ENCODE measurements at places on chromosomes 6 and 20. TPM values are rescaled to one million over a fixed set of nuclear protein-coding genes. Genes with fewer than 3 reads are reported as not detected.
A peak's percentile ranks its signal among the peaks of the same experiment; 100 is the strongest.

SLC22A3 gene
- not detected for total RNA-seq

TRIM15 gene
- total RNA-seq, result 0.13 TPM

- no peak for DNase-seq
Measured at GRCh38 chr20:13756551-13756950, 28.2 kb downstream of the ESF1 start.

DNA sequence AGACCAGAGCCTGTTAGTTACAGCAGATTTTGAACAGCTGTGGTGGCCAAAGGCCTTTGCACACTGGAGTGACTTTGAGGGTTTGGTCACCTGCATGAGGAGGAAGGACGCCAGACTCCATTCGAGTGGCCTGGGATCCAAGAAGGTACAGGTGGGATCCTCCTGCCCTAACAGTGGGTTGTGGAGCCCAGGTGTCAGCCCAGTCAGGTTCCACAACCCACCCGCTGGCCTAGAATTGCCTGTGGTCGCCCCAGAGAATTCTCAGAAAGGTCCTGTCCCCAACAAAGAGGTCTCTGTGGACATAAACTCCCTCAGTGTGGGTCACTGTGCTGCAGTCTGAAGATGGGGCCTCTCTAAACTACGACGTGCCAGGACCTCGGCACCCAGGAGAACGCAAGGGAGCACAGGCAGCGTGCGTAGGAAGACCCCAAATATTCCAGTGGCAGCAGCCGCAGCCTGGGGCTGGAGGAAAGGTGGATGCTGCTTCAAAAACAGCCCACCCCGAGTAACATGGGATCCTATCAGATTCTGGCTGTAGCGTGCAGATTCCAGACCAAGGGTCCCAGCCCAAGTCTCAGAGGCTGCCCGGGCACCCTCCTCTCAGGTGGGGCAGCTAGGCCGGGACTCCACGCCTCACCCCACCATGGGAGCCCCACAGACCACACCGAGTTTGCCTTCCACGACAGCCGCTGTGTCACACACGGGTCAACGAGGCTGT lies 16.0 kb downstream of the ACSS1 start:
- DNase-seq, result no peak

GRCh38 chr6:81491454-81492101 lies 260.9 kb downstream of the TENT5A start:
- DNase-seq, result no peak

DNA sequence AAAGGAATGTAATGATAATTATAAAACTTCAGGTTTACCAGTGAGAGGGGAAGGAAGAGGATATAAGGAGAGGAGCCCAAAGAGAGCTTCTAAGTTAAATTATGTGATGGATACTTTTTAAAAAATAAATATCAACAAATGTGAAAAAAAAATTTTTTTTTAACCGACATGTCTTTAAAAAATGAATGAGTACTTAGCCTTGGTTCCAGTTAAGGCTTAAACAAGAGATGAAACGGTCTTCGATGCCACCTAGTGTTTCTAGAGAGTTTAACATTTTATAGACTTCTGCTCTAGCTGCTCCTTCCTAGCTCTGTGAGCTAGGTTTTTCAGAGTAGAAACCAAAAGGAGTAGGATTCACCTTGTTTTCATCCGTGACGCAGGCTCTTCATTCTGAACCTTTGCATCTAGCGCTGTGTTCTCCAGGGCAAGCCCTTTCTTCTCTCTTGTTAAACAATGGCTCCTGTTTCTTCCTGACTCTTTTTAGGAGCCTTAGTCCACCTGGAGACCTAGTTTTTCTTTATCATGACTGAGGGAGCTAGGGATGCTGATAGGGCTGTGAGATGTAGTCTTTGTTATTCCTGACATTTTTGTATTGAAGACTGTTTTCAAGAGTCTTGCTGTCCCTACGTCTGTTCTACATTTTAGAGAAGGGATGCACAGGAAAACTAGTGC lies 42.4 kb upstream of the GNRH2 start:
- no peak for DNase-seq

DNA sequence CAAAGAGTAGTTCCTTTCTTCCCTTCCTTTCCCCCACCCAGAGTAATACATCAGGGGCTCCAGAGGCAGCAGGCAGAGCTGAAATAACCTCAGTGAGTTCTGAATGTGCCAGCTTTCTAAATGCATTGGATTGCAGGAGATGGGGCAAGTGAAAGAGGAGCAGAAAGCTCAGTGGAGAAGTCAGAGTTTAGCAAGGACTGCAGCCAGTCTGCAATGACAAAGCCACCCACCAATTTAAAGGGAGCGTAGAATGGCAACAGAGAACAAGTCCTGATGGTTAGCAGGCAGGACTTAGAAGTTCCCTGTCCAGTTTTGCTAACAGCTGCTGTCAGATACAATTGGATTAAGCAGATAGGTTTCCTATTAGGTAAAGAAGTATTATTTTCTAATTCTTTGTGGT lies 203.4 kb upstream of the RIN2 start:
- no peak for DNase-seq

GRCh38 chr6:144295211-144295610 lies 10.1 kb downstream of the UTRN start:
- DNase-seq, result no peak

DNA sequence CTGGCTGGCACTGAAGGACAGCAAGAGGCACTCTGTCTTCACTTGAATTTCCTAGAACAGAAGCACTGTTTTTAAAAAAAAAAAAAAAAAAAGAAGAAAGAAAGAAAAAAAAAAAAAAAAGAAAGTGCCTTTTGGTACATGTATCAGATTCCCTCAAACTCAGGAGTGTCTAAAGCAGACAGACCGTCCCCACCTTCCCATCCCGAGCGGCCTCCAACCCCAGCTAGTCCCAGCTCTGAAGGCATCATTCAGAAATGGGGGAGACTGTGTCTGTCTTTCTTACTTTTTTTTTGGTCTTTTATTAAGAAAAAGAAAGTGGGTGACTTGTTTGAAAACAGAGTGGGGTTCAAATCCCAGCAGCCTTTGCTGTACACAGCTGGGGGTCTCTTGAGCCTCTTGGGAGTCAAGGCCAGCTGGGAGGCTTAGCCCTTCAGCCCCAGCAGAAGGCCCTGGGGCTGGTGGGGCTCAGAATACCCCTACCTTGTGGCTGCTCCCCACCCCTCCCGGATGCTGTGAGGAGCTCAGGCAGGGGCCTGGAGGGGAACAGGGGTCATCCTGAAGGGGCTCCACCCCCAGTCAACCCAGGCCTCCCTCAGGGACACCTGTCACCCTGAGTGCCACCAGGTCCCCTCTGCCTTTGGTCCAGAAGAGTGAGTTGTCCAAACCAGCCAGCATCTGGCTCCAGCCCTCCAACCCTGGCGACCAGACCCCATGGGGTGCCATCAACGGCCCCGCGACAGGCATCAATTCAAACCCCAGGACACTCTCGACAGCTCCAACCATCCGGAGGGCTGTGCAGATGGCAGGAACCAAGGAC lies 128.3 kb downstream of the TAF4 start:
- no peak for DNase-seq

DNA sequence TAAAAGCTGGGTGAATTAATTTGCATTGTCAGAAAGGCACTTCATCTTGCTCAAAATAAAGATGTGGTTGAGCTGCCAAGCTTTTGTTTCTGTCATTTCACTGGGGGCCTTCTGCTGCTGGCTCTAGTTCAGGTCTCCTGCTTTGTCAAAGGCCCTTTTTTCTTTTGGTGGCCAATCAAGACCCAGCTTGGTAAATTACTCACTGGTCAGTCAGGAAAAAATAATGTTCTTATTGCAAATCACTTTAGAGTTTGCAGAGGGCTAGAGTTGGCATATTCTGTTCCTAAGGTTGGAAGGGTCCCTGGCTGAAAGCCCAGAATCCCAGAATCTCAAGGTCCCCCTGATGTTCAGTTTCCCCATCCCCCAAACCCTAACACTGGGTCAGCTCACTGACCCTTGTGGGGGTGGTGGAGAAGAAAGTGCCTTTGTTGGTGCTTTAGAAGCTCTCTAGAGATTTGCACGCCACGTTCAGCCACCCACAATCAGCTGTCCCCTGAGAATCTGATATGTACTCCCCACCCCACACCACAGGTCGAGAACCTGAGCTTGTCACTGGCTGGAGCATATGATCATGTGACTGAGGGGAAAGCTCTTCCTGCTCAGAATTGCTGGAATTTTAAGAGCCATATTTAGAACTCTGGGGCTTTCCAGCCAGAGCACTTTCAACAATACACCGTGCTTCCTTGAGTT lies 21.7 kb upstream of the BNIP5 start:
- DNase-seq, result no peak

DNA sequence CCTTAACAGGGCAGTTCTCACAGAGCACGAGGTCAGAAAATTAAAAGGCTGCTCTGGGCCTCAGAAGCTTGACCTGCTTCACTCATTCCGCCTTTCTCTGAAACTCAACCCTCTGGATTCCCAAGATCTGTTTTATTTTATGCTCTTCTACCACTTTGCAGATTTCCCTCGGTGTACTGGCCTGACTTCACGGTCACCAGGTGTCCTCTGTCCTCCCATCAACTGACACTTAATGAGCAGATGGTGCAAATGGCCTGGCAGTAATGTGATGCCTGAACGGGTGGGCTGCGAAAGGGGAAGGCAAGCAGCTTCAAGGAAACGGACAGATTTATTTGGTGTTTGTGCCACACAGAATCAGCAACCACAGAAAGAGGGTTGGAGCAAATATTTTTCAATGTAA lies 169.7 kb upstream of the TFAP2D start:
- no peak for DNase-seq

DNA sequence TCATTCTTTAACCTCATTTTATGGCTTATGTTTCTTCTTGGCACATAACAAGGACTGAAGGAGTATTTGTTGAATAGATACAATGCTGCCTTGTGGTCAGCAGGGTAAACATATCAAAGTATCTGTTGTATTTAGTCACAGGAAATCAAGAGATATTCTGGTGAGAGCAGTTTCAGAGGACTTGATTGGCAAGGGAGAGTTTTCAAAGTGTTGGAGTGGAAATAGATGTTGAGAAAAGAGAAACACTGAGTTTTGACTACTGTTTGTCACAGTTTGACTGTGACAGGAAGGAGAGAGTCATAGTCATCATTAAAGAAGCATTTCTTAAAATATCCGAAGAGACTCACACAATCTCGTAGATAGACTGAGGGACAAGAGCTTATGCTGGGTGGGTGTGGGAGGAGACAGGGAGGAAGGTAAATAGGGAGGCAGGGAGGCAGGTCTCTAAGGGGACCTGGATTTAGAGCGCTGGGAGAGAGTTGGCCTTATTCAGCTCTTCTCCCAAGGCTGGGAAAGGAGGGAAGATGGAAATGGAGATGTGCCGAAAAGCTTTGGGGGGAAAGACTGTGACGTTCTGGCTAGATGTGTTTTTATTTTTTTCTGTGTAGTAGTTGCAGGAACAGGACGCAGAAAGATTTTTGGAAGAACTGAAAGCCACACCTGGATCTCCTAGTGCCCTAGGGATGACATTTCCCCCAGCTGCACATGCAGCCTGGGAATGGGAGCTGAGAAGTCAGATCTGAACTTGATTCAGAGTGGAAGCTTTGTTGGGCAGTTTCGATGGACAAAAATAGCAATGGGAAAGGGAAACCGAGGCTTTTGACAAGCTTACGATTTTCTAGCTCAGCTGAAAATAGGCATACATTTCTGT lies 65.0 kb upstream of the IFNGR1 start:
- no peak for DNase-seq

DNA sequence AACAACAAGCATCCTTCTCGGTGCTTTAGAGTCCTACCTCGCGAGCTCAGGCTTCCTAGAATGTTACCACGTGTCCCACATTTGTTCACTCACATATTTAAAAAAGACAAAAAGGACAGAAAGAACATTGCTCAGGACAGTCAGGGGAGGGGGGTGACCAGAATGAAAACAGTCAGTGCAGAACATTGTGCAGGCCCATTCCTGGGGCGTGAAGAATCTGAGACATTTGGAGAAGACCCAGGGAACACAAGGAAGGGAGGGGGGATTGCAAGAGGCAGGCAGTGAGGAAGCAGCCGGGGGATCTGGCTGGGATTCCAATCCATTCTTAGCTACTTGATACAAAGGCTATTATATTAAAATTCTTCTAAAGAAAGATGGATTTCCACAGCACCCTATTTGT lies 270.4 kb upstream of the CITED2 start:
- DNase-seq, result no peak

DNA sequence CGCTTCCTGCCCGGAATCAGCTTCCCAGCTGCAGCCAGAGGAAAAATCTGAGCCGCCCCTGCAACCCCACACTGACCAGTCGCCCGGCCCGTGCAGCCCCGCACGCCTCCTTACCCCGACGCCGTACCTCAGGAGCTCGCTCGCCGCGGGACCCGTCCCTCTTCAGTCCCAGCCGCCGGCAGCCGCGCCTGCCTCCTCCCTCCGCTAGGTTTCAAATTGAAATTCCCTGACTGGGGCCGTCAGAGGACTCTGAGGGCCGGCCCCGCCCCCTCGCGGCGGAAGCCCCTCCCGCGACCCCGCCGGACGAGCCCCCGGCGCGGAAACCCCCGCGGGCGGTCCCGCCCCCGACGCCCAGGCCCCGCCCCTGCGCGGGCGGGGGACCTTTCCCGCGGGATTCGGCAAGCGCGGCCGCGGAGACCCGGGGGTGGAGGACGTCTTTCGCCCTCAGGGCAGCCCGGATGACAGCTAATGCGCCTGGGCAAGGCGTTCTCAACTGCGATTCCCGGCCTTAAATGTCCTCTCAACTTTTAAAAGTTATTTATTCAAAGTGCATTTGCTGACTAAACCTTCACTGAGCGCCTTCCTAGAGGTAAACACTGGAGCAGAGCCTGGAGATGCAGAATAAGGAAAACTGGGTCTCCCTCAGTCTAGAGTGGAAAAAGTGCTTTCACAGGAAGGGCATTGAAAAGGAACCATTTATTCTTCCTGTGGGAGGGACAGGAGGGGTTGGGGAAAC lies at the start of gene EPB41L2:
Gene EPB41L2, minus strand, starts transcription at position 218 of the 736 bp plus-strand sequence. CDS start 106,760 bp downstream, outside the sequence.
- DNase-seq, result no peak

DNA sequence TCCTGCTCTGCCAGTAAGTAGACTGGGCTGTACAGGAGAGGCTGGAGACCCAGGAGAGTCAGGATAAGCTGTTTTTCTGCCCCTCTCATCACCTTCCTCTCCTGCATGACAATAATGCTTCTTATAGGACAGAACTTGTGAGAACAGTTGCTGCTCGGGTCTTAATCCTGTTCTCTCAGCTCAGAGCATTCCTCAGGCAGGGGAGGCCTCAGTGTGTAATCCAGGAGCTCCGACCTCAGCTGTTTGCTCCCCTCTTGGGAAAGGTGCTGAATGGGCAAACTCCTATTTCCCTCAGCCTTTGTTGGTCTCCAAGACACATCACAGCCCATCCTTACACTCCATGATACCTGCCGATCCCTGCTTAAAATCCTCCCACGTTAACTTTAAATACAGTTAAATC lies 134.9 kb upstream of the LRFN2 start:
- no peak for DNase-seq

- peak; percentile 85 for DNase-seq
Measured at GRCh38 chr6:10886691-10887502, at the start of gene SYCP2L. Gene SYCP2L (plus strand): TSS chr6:10887052. CDS start chr6:10887127, 75 bp downstream.

DNA sequence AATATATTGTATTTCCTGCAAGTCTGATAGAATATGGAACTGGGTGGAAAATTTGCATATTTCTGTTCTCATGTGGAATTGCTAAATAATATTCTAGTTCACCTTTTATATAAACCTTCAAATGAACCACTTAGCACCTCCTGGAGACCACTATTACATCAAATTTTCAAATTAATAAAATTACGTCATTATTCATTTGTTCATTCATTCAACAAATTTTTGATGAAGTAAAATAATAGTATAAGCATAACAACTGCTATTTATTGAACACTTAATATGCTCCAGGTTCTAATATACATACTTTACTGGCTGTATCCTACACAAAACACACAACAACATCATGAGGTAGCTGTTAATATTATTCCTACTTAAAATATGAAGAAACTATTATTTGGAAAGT lies 215.1 kb downstream of the KCNQ5 start:
- DNase-seq, result no peak

Measured in Panc1 (cell line).